Thoracic aorta (tissue), 2 donors: ENCODE measurements at places on chromosomes 1 and 21.

DNA sequence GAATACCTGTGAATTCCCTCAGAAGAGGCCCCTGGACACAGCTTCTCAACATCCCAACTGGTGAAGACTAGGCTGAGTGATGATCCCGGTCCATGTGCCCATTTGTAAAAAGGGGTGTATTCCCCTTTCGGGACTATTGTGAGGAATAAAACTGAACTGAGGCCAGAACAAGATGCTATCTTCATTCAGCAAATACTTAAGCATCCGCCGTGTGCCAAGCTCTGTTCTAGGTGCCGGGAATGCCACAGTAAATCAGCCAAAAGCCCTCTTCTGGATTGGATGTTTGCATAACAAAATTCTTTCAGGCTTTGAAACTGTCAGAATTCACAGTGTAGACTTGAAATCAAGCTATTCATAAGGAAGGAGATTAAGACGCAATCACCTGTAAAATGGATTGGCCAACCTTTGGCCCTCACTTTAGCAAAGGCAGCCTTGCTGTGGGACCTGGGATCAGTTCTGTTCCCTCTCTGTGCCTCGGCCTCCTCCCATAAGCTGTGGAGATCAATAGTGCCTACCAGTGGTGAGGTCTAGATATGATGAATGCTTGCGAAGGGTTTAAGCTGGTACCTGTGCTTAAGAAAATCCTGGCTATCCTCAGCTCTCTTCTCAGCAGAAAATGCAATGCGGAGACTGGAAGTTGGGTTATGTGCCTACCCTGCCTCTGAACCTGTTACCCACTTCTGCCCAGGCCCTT is 1.8 kb downstream of the ALPL start:
- DNase-seq, result no peak
- no peak overlapping the region for H3K27ac ChIP-seq
- H3K27me3 ChIP-seq, result no peaks in the 10 kb centered on the region
- peaks cover 4% of the 10 kb centered on the region for H3K4me1 ChIP-seq
- H3K36me3 ChIP-seq, result no peaks in the 10 kb centered on the region

DNA sequence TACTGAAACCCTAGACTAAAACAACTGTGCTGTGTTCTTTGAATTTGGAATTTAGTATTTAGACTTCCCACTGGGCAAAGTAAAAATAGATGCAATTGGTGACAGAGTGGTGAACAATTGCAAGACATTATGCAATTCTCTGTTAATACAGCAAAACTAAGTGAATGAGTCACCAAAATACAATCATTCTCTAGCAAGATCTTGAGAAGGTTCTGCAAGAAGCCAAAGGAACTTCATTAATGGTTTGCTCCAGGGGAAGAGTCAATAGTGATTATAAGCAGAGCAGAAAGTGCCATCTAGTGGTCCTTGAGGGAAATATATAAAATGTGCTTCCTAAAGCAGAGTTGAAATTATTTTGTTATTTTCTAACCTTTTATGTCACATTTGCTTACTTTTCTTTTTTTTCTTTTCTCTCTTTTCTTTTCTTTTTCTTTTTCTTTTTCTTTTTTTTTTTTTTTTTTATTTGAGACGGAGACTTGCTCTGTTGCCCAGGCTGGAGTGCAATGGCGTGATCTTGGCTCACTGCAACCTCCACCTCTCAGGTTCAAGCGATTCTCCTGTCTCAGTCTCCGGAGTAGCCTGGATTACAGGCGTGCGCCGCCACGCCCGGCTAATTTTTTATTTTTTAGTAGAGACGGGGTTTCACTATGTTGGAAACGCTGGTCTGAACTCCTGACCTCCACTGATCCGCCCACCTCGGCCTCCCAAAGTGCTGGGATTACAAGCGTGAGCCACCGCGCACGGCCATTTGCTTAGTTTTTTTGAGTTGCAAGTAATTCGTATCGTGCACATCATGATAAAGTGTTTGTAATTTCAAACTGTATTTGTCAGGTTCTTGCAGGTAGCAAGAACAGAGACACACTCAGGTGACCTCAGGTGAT is 99.2 kb downstream of the CTH start:
- H3K27ac ChIP-seq, result no peak overlapping the region
- no peaks in the 10 kb centered on the region for H3K36me3 ChIP-seq
- no peaks in the 10 kb centered on the region for H3K27me3 ChIP-seq
- DNase-seq, result no peak
- no peak overlapping the region for H3K4me3 ChIP-seq
- no peaks in the 10 kb centered on the region for H3K4me1 ChIP-seq

DNA sequence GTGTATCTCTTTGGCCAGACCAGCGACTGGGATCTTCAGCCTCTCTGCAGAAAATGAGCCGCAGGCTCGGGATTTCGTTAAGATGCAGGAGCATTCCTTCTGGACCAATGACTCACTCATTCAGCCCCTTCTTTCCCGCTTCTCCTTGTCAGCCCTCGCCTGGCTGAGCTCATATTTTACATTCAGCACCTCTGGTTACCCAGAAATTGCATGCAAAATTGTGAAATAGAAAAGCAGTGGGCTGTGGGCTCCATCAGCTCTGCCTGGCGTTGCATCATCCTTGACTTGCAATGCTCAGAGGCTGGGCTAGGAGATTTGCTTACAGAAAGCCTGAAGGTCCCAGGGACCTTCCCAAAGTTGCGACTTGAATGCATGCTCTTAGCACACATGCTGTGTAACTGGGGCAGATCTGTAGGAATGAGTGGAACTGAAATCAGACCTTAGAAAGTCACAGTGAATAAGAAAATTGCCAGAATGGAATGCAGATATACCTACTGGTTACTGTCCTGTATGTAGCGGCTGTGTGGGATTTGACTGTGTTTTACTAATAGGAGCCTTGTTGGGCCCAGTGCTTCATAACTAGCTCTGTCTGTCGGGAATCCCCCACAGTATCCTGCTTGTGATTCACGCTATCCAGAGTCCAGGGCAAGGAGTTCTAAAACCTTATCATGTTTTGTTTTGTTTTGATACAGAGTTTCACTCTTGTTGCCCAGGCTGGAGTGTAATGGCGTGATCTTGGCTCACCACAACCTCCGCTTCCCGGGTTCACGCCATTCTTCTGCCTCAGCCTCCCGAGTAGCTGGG is 444.8 kb downstream of the KIF26B start:
- no peaks in the 10 kb centered on the region for H3K27me3 ChIP-seq
- DNase-seq, result no peak
- no peaks in the 10 kb centered on the region for H3K4me1 ChIP-seq
- H3K36me3 ChIP-seq, result no peaks in the 10 kb centered on the region
- H3K4me3 ChIP-seq, result no peak overlapping the region

DNA sequence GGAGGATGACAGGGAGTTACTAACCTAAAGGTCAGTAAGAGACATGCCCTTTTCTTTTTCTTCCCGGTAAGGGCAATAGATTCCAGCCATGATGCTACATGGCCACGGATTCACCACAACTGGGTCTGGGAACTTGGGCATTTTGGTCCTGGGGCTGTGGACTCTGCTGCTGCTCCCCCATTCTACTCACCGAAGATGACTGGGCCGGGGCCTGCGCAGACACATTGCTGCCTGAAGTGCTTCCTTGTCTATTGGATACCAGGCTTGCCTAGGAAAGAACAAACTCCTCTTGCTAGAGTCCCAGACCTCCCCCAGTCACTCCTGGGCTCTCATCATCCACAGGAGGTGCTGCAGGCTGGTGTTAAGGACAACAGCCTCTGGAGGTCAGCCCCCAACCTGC is 49.9 kb upstream of the A3GALT2 start:
- no peak overlapping the region for H3K27ac ChIP-seq
- no peak overlapping the region for H3K4me3 ChIP-seq
- no peaks in the 10 kb centered on the region for H3K27me3 ChIP-seq
- DNase-seq, result no peak
- peaks cover 16% of the 10 kb centered on the region for H3K36me3 ChIP-seq
- H3K4me1 ChIP-seq, result peaks cover 21% of the 10 kb centered on the region

- H3K27ac ChIP-seq, result no peak overlapping the region
- peaks cover 72% of the 10 kb centered on the region for H3K36me3 ChIP-seq
- H3K27me3 ChIP-seq, result no peaks in the 10 kb centered on the region
These were observed 30.1 kb downstream of the SZT2 start for GRCh38 chr1:43419627-43420425.

GRCh38 chr1:227072991-227073390 is 132.9 kb downstream of the COQ8A start:
- no peak overlapping the region for H3K27ac ChIP-seq
- no peaks in the 10 kb centered on the region for H3K27me3 ChIP-seq
- DNase-seq, result no peak
- H3K36me3 ChIP-seq, result peaks cover 5% of the 10 kb centered on the region
- H3K4me3 ChIP-seq, result no peak overlapping the region

DNA sequence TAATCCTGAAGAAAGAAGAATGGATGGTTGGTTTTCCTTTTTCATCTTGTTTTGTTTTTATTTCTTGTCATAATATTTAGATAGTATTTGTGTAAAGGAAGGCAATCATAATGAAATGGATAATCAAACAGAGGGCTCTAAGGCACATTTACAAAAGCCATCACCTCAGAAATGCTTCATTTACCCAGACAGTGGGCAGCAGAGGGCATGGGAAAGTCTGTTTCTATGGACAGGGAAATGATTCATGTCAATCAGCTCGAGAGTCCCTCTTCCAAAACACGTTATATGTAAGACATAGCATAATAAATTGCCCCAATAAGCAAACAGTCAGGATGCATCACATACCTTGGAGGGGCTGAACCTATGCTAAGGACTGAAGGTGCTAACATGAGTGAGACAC is 426.1 kb downstream of the PLPP3 start:
- no peak for DNase-seq
- H3K27me3 ChIP-seq, result no peaks in the 10 kb centered on the region
- H3K36me3 ChIP-seq, result no peaks in the 10 kb centered on the region
- H3K4me1 ChIP-seq, result no peaks in the 10 kb centered on the region

DNA sequence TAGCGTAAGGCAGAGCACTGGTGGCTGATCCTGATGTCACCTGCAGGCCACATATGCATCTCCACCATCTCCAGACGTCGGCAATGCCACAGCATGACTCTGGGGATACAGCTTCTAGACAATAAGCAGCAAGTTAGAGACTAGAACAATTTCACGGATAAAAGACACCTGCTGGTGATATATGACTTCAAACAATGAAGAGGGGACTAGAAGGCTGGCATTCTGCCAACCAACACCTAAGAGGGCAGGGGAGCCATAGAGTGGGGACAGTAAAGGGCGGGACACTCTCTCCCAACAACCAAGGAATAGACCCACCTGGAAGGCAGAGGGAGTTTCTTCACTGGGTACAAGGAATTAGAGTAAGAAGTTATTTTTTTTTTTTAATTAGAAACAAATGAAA is 126.7 kb downstream of the SIM2 start:
- H3K27me3 ChIP-seq, result no peaks in the 10 kb centered on the region
- no peaks in the 10 kb centered on the region for H3K4me1 ChIP-seq
- no peak overlapping the region for H3K27ac ChIP-seq
- no peaks in the 10 kb centered on the region for H3K36me3 ChIP-seq
- DNase-seq, result no peak
- no peak overlapping the region for H3K4me3 ChIP-seq

- H3K4me3 ChIP-seq, result no peak overlapping the region
- no peak for DNase-seq
- peaks cover 8% of the 10 kb centered on the region for H3K4me1 ChIP-seq
- no peak overlapping the region for H3K27ac ChIP-seq
These were observed 122.2 kb upstream of the VAMP3 start for GRCh38 chr1:7648761-7649384.

- peaks cover 24% of the 10 kb centered on the region for H3K4me1 ChIP-seq
- DNase-seq, result no peak
- H3K27me3 ChIP-seq, result no peaks in the 10 kb centered on the region
- no peak overlapping the region for H3K4me3 ChIP-seq
- peaks cover 21% of the 10 kb centered on the region for H3K36me3 ChIP-seq
These were observed 14.1 kb upstream of the RAB42 start for GRCh38 chr1:28577738-28578536.
